Eye (tissue), 1 donor: ENCODE measurements at places on chromosomes 4 and X.

DNA sequence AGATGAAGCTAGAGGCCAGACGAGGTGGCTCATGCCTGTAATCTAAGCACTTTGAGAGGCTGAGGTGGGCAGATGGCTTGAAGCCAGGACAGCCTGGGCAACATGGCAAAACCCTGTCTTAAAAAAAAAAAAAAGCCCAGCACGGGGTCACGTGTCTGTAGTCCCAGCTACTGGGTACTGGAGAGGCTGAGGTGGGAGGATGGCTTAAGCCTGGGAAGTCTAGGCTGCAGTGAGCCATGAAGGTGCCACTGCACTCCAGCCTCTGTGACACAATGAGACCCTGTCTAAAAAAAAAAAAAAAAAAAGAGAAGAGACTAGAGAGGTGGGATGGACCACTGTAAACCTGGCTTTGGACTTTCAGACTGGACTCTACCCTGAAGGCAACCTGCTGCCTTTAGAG, 10.7 kb upstream of the LRBA start:
- no peak for DNase-seq

- no peak for DNase-seq
Observed at GRCh38 chrX:95332530-95332929, 1352.1 kb upstream of the DIAPH2 start.

- peak; percentile 75 for DNase-seq
Observed at GRCh38 chrX:11137543-11138139, 26.5 kb downstream of the HCCS start.

- no peak for DNase-seq
Observed at GRCh38 chrX:150954951-150955350, 28.2 kb upstream of the HMGB3 start.

- DNase-seq, result no peak
Observed at GRCh38 chr4:85707611-85708010, 232.7 kb downstream of the ARHGAP24 start.

- no peak for DNase-seq
Observed at GRCh38 chrX:44247468-44247867, 96.0 kb downstream of the EFHC2 start.

DNA sequence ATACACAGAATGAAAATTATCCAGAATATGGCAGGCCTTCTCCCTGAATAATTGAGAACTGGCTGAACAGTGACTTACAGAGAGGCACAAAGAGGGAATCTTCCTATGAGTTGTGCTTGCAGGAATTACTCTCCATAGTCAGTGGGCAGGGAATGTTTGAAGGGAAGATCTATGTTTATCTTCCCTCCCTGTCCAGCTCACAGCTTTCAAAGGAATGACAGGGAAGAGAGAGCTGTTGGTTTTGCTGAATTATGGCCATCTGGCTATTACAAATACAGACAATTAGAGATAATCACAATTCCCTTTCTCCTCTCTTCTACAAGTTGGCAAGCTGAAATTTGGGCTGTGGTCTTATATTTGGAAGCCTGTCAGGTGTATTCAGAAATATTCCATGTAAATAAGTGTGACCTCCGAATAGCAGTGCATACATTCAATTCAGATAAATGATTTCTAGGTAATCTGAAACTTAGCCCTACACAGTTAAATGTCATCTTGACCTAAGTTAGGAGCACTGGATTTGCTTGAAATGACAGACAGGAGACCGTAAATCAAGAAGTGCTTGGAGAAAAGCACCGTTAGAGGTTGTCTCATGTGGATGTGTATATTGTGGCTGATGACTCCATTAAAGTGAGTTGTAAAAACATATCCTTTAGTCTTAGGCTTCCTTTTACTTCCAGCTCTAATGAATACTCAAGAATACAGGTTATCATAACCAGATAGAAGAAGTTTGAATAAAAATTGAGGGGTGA, 136.8 kb downstream of the C4orf33 start:
- no peak for DNase-seq

DNA sequence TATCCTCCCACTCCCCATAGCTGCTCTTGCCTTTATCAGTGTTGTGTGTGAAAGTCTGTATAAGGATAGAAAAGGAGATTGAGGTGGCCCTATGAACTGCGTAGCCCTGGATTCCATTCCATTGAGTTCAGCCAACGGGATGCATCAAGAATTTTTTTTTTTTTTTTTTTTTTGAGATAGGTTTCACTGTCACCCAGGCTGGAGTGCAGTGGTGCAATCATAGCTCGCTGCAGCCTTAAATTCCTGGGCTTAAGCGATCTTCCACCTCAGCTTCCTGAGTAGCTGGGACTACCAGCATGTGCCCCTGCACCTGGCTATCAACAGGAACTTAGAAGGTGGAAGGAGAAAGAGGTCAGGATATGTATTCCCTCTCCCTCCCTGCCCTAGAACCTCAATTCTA, 187.2 kb upstream of the SPRY1 start:
- no peak for DNase-seq

DNA sequence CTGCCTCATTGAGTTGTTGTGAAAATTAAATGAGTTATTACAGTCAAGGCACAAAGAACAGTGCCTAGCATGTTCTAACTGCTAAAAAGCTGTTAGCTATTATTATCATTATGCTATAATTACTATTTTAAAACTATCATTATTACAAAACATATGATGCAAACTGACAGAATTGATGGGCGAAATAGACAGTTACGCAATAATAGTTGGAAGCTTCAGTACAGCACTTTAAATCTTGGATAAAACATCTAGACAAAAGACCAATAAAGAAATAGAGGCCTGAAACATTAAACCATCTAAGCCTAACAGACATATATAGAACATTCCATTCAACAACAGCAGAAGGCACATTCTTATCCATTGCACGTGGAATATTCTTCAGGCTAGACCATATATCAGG, 73.0 kb downstream of the TAB3 start:
- DNase-seq, result no peak

DNA sequence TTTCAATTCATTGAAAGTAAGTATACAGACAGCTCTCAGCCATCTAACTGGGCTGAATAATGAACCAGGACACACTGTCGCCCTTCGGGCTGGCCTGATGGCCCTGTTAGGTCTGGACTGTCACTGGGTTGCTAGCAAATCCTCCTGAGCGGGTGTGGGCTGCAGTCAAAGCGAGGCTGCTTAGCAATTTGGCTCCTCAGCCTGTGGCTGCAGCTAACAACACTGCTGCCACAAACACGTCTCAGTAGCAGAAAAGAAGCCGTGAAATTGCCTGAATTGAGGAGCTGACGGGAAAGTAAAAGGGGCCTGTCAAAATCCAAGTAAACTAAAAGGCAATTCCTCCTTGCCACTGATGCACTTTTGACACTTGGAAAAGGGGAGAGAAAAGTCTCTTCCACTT, 72.8 kb downstream of the SMIM20 start:
- peak; percentile 6 for DNase-seq

DNA sequence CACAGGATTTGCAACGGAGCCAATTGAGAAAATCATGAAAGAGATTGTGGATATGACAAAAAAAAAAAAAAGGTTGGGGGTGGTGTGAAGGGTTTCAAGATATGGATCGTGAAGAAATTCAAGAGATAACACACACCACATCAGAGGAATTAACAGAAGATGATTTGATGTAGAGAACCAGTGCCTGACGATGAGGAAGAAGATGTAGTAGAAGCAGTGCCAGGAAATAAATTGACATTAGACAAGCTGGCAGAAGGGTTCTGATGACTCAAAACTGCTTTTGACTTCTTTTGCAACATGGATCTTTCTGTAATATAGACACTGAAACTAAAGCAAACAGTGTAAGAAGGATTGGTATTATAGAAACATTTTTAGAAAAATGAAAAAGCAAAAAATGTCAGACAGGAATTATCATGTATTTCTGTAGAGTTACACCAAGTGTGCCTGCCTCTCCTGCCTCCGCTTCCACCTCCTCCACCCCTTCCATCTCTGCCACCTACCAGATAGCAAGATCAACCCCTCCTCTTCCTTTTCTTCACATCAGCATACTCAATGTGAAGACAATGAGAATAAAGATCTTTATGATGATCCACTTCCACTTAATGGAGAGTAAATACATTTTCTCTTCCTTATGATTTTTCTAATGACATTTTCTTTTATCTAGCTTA, 127.5 kb upstream of the OTUD4 start:
- no peak for DNase-seq
